AG04449 (cell line): ENCODE measurements at places on chromosomes 3 and 15.

GRCh38 chr3:6097556-6097955 is 763.4 kb upstream of the GRM7 start:
- DNase-seq: no peak

GRCh38 chr3:173501931-173502489 is 104.5 kb downstream of the NLGN1 start:
- peak; percentile 4 for DNase-seq

GRCh38 chr3:61060411-61060861 is 190.8 kb downstream of the FHIT start:
- DNase-seq: no peak

DNA sequence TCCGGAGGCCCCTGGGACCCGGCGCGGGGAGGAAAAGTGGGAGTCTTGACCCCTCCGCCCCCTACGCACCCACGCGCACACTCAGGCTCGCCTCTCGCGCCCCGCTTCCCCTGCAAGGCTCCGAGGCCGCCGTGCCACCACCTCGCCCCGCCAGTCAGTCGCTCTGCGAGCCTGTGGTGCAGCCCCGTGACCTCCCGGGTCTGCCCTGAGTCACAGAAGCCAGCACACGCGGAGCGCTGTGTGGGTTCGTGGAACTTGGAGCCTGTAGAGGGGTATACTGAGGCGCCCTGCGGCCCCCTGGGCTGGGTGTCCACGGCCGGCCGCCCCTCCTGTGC is 380 bp upstream of the ALS2CL start:
- no peak for DNase-seq

GRCh38 chr15:62128916-62129315 is 36.2 kb downstream of the C2CD4B start:
- no peak for DNase-seq

DNA sequence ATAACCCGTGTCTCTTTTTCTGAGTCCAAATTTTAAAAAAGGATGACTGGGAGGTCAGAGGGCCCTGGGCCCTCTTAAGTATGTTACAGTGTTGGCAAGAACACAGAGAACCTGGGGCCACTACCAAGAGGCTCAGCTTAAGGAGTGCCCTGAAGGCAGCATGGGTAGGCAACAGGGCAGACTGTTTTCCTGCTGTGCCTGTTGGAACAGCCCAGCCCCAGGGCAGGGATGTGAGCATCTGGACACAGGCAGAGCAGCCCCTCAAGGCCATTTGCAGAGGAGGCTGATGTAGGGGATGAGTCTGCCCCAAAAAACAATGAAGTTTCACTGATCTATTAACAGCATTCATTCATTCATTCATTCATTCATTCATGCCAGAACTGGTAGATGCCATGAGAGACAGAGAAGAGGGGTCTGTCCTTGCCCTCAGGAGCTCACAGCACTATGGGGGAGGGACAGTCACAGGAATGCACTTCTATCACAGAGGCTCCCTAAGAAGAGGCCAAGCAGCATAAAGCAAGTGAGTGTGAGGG is 2.2 kb upstream of the LTF start:
- DNase-seq: no peak

DNA sequence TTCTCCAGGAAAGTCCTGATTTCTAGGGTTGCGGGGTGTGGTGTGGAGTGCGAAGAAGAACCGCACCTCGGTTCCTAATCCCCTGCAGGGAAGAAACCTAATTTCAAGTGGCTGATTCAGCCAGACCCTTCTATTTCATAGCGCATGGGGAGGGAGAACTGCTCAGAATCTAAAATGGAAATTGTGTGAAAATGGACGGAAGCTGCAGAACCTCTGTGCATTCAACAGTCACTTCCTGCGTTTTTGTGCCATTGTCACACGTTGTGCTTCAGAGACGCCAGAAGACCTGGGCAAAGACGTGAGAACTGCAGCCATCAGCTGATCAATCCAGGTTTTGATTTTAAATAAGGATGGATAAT is 1.2 kb downstream of the SIDT1 start:
- DNase-seq: no peak

DNA sequence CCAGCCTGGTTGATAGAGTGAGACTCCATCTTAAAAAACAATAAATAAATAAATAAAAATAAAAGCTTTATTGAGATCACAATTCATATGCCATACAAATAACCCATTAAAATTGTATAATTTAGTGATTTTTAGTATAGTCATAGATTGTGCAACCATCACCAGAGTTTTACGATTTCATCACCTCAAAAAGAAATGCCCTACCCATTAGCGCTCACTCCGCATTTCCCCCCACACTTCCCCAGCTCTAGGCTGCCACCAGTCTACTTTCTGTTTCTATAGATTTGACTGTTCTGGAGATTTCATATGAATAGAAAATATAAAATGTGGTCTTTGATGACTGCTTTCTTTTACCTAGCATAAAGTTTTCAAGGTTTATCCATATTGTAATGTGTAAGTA is 57.0 kb downstream of the ARHGEF26 start:
- DNase-seq: no peak

- peak; percentile 74 for DNase-seq
Observed at GRCh38 chr15:66997212-66997611, 68.2 kb upstream of the SMAD3 start.

DNA sequence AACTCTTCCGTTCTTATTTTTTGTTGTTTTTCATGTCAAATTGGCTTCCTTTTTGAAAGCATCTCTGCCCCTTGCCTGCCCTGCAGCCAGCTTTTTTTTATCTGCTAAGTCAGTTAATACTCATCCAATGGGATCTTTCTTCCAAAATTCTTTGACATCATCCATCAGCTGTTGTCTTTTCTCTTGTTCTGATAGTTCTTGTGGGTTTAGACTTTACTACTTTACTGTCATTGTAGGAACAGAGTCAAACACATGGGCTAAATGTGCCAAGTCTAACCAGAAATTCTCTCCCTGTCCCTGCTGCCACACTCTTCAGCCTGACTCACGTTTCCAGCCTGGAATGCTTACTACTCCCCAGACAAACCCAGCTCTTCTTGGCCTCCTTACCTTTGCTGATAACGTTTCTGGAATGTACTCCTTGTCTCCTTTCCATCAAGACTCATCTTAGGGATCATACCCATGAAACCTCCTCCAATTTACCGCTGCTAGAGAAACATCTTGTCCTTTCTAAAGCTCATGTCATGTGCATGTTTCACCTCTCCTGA is 10.7 kb upstream of the VPS8 start:
- DNase-seq: no peak

GRCh38 chr3:97037294-97037943 is 223.0 kb downstream of the EPHA6 start:
- DNase-seq: no peak

GRCh38 chr15:60649845-60650548 is 171.1 kb upstream of the ICE2 start:
- DNase-seq: no peak

DNA sequence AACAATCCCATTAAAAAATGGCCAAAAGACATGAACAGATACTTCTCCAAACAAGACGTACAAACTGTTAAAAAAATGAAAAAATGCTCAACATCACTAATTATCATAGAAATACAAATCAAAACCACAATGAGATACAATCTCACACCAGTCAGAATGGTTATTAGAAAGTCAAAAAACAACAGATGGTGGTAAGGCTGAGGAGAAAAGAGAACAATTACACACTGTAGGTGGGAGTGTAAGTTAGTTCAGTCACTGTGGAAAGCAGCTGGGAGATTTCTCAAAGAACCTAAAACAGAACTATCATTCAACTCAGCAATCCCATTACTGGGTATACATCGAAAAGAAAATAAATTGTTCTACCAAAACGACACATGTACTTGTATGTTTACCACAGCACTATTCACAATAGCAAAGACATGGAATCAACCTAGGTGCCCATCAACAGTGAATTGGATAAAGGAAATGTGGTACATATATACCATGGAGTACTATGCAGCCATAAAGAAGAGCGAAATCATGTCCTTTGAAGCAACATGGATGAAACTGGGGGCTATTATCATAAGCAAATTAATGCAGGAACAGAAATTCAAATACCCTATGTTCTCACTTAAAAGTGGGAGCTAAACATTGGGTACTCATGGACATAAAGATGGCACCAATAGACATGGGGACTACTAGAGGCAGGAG is 51.5 kb downstream of the MYO1E start:
- DNase-seq: no peak

DNA sequence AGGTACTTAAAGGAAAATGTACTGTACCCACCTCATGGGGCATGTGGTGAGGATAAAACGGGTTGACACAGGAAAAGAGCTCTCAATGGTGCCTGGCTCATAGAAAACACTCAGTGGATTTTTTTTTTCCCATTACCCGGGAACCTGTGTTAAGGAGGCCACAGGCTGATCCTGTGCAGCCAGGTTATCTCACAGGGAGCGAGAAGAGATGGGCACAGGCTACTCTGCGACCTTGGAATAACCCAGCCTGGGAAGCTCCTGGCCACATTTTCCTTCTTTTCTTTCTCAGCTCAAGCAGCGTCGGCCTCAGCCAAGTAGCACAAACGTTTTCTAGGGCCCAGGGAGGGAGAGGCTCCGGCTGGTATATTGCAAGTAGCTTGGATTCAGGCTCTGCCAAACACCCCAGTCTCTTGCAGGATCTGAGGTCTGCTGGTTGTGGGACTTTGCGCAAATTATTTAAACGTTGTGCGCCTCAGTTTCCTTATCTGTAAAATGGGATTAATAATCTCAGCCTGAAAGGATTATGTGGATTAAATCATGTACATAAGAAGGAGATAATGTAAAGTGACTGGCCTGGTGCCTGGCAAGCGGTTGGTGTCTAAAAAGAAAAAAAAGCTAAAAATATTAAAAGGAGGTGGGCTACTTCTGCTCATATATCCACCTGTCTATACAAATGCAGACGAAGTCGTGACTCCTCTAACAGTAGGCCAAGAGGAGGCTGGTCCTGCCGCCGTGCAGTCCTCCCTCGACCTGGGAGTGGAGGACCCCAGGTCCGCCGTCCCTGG is 2.2 kb downstream of the FURIN start:
- no peak for DNase-seq

DNA sequence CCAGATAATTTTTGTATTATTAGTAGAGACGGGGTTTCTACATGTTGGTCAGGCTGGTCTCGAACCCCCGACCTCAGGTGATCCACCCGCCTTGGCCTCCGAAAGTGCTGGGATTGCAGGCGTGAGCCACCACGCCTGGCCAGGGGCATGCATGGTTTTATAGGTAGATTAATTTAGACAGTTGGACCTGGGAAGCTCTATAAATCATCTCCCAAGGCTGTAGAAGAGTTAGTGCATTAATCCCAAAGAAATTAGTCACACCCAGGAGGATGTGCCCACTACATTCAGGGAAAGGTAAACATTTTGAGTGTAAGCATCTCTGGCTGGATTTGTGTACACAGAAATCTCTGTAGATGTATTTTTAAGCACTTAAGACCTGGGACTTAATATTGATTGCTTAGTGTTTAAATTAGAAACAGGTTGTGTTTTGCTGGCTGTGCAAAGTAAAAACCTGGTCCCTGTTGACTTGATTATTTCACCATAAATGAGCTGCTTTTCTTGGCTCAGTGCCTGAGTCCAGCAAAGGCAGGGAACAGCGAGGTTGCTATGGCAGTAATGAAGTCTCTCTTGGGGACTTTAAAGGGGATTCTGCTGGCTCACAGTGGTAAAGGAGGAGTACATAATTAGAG is 19.2 kb downstream of the EXOSC7 start:
- DNase-seq: no peak
